ENCODE measurements at places on chromosomes 7 and 10. TPM values are rescaled to one million over a fixed set of nuclear protein-coding genes. Genes with fewer than 3 reads are reported as not detected.

DNA sequence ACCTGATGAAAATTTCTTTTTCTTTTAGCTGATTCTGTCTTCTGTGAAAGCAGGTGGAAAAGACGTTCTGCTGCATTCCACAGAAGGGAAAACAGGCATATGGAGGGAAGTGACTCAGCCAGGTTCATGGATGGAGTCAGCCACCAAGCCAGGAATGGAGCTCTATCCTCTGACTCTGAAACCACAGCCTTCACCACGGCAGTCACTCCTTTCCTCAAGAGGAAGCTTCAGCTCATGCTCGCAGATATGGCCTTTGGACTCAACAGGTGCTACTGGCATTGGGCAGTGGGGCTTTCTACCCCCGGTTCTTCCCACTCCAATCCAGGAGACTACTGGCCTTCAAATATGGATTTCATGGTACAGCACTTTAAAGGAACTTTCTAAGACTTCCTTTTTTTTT, 11.5 kb upstream of the PLAU start:
- DNase-seq: no peak
- no peaks in the 10 kb centered on the region for H3K27me3 ChIP-seq
- no peaks in the 10 kb centered on the region for H3K36me3 ChIP-seq
- no peaks in the 10 kb centered on the region for H3K4me1 ChIP-seq
- H3K27ac ChIP-seq: no peak overlapping the region

GRCh38 chr7:68147614-68148238, 1151.1 kb downstream of the TYW1 start:
- no peaks in the 10 kb centered on the region for H3K36me3 ChIP-seq
- H3K4me1 ChIP-seq: no peaks in the 10 kb centered on the region
- DNase-seq: no peak

DNA sequence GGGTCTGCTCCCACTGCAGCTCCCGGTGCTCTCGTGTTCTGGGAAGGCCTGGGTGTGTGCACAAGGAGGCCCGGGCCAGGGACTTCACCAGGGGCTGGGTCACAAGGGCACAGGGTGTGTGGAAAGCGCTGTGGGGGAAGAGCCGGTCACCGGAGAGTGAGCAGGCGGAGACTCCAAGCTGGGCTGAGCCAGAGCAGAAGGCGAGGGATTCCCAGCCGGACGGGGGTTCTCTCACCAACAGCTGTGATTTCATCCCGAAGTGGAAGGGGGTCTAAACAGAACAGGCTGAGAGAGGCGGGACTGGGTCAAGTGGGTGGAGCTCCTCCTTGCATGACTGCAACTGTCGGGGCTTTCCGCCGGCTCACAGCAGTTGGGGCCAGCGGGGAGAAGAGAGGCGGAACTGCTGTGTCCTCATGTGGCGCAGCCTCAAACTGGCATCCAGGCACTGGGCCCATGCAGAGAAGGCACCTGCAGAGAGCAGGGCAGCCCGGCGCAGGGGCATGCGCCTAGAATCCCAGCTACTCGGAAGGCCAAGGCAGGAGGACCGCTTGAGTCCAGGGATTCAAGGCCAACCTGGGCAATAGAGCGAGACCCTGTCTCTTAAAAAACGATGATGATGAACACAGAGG, 7.6 kb upstream of the ORAI2 start:
- no peak overlapping the region for H3K4me3 ChIP-seq
- no peak overlapping the region for H3K27ac ChIP-seq
- peak; percentile 58 for DNase-seq

SLC26A3 gene
- 0.25 TPM for total RNA-seq

- no peaks in the 10 kb centered on the region for H3K27me3 ChIP-seq
- H3K4me3 ChIP-seq: no peak overlapping the region
- no peak for DNase-seq
- H3K27ac ChIP-seq: no peak overlapping the region
Observed at GRCh38 chr7:126449611-126450268, 803.0 kb downstream of the GRM8 start.

ZCWPW1 gene
- 3.0 TPM for total RNA-seq

DNA sequence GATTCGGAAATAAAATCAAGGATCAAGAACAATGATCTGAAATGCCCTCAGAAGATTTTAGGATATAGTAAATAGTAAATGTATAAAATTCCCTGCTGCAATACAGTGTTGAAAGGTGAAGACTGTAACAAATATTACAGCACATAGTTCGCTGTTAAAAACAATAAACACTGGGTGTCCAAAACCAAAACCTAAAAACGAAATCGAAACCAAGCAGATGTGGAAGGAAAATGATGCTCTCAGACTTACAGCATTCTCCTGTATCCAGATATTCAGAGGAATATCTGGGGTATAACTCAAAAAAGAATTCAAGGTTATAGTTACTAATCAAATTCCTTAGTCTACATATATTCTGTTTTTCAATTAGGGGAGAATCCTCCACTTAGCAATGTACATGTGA, 708.1 kb upstream of the PCDH15 start:
- no peak for DNase-seq
- H3K4me1 ChIP-seq: no peaks in the 10 kb centered on the region
- H3K4me3 ChIP-seq: no peak overlapping the region
- no peaks in the 10 kb centered on the region for H3K36me3 ChIP-seq
- H3K27me3 ChIP-seq: no peaks in the 10 kb centered on the region
- H3K27ac ChIP-seq: no peak overlapping the region

DNA sequence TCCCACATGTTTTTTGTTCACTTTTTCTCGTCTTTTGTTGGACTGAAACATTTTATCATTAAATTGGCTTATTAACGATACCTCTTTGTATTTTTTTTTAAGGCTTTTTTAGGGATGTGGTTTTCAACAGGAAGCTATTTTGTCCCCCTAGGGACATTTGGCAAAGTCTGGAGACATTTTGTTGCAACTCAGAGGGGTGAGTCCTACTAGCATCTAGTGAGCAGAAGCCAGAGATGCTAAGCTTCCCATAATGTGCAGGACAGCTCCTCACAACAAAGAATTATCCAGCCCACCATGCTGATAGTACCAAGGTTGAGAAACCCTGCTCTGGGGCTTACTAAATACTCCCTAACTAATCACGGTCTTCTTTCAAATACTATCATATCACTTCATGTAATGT, 63.2 kb downstream of the ATE1 start:
- H3K27ac ChIP-seq: no peak overlapping the region
- no peak overlapping the region for H3K4me3 ChIP-seq
- peaks cover 4% of the 10 kb centered on the region for H3K36me3 ChIP-seq
- no peak for DNase-seq
- no peaks in the 10 kb centered on the region for H3K4me1 ChIP-seq

PNLIP gene
- total RNA-seq: not detected

- no peak overlapping the region for H3K4me3 ChIP-seq
- H3K36me3 ChIP-seq: no peaks in the 10 kb centered on the region
- DNase-seq: peak; percentile 20
- H3K27ac ChIP-seq: no peak overlapping the region
Observed at GRCh38 chr7:97116308-97116707, 1.2 kb upstream of the SDHAF3 start.

- no peak overlapping the region for H3K4me3 ChIP-seq
- DNase-seq: no peak
- H3K27ac ChIP-seq: no peak overlapping the region
- no peaks in the 10 kb centered on the region for H3K27me3 ChIP-seq
- no peaks in the 10 kb centered on the region for H3K4me1 ChIP-seq
Observed at GRCh38 chr10:2387261-2387660, 649.9 kb upstream of the ADARB2 start.

RNLS gene
- 21.1 TPM for total RNA-seq

- H3K4me1 ChIP-seq: no peaks in the 10 kb centered on the region
- no peak overlapping the region for H3K4me3 ChIP-seq
Observed at GRCh38 chr10:73522263-73522662, 26.4 kb upstream of the PPP3CB start.

ELN gene
- 44.8 TPM for total RNA-seq

DNA sequence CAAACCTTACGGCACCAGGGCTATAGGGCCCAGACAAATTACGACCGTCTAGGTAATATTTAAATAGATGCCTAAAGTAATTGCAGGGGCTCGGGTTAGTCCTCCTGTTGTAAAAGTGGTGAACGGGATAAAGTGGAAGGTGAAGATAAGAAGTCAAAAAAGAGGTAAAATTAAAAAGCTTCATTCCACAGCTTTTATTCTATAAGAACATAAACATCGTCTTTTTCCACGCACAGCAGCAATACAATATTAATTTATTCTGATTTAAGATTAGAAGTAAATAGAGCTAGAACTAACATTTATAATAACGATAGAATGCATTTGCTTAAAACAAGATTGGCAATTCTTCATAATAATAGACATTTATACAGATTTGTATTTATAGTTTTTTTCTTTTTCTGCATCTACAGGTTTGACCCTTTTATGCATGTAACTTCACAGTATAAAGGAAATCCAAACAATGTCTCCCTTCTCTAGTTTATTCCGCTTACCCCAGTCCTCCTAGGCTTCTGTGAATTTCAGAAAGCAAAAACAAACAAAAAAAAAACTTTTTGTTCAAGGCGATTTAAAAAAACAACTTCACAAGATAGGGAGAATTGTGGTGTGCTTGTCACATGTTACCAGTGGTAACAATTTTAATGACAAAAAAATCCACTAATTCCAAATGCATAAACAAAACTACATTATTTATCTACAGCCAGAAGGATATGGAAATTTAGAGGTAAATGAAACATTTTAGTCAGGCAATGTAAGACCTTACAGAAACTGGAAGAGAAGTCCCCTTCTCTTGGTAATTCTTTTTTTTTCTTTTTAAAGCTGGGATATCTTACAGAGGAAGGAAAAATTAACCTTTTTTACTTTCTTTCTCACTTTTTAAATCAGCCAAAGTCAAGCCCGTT, 3.4 kb downstream of the HOXA10 start:
- no peaks in the 10 kb centered on the region for H3K27me3 ChIP-seq
- H3K4me1 ChIP-seq: no peaks in the 10 kb centered on the region
- peak overlapping the region; percentile 86 for H3K4me3 ChIP-seq
- H3K27ac ChIP-seq: peak overlapping the region; percentile 94
- DNase-seq: no peak

GRCh38 chr7:100545360-100546128, 6.5 kb downstream of the AGFG2 start:
- no peaks in the 10 kb centered on the region for H3K27me3 ChIP-seq
- H3K36me3 ChIP-seq: no peaks in the 10 kb centered on the region
- H3K4me3 ChIP-seq: no peak overlapping the region
- peak overlapping the region; percentile 92 for H3K27ac ChIP-seq

ASAH2 gene
- 1.3 TPM for total RNA-seq

DNA sequence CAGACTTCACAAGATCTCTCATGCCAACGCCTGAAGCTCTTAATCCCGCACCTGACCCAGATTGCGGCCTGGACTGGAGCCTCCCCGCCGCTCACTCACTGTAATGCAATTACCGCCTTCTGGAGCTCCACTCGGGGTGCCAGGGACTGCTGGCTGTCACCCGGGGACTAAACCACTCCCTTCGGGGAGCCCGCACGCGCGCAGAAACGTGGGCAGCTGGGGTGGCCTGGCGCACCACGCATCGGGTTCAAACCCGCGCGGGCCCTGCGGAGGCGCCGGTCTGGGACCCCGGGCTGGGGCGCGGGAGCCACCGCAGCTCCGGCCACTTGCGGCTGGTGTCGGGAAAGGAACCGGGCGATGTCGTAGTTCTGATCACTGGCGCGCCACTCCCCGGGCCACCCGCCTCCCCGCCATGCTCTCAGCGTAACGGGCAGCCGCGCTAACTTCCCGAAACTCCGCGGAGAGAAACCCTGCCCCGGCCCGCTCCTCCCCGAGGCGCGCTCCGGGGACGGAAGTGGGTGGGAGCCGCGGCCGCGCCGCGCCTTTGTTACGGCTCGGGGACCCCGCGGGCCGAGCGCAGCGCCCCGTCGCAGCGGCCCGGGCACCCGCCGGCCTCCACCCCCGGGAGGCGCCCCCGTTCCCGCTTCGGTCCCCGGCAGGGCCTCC, 100.3 kb upstream of the SVIL start:
- H3K36me3 ChIP-seq: no peaks in the 10 kb centered on the region
- H3K27me3 ChIP-seq: no peaks in the 10 kb centered on the region
- H3K27ac ChIP-seq: peak overlapping the region; percentile 92
- no peaks in the 10 kb centered on the region for H3K4me1 ChIP-seq
- DNase-seq: peak; percentile 78
- peak overlapping the region; percentile 82 for H3K4me3 ChIP-seq
